ENCODE measurements at places on chromosomes 4 and X.

GRCh38 chr4:110712486-110712885 is 89.6 kb upstream of the PITX2 start:
- no peak for DNase-seq

DNA sequence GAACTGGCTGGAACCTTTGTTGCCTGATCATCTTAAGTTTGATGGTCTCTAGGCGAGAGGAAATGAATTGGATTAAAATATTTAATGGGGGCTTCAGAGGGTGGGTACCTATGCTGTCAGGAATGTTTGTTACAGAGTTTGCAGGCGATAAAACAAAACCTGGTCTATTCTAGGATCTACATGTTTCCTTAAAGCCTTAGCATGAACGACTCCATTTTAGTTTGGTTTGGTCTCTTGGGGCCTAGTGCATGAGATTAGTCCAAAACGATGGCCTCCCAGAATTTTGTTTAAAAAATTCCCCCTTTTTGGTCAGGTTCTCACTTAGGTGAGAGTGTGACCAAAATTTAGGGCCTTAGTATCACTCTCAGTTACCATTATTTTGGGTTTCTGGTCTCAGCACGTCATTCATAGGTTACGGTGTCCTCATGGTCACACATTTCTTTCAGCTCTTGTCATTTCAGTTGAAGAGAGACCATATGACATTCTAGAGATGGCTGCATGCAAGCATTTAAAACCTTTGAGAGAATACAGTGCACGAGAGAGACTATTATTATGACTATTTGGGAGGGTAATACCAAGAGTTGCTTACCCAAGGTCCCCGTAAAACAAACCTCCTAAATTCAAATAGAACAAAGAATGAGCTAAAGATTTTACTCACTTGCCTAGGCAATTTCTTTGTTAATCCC is 13.8 kb downstream of the MOB1B start:
- no peak for DNase-seq

GRCh38 chr4:163191999-163192398 is 25.3 kb upstream of the NAF1 start:
- no peak for DNase-seq

- DNase-seq, result no peak
Measured at GRCh38 chr4:11428231-11428898, at the start of gene HS3ST1. Gene HS3ST1, minus strand, starts transcription at chr4:11428894. Its CDS starts 28,889 bp downstream, at chr4:11400005.

GRCh38 chrX:925094-925493 is 287.4 kb downstream of the CRLF2 start:
- DNase-seq, result no peak

- no peak for DNase-seq
Measured at GRCh38 chr4:40337051-40337450, 1.9 kb downstream of the CHRNA9 start.

- no peak for DNase-seq
Measured at GRCh38 chr4:41657561-41657960, 91.0 kb downstream of the PHOX2B start.

DNA sequence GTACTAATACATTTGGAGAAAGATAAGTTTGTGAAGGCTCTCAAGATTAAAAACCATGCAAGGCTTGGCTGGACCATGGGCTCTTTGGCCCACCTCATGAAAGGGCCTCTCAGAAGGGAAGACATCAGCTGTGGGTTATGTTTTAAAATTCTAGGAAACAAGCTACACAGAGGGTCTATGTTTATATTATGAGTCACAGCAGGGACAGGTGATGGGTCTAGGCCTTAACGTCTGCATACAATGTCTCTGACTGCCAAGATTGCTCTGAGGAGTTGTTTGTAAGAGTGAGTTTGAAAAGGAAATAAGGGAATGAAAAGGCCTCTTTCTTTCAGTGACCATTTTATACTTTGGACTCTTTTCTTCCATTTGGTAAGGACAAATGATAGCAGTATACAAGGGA is 77.0 kb upstream of the ARMCX2 start:
- no peak for DNase-seq

- DNase-seq, result no peak
Measured at GRCh38 chr4:139153411-139154133, 23.4 kb downstream of the ELF2 start.

- no peak for DNase-seq
Measured at GRCh38 chr4:143082701-143083100, 102.0 kb upstream of the USP38 start.

GRCh38 chr4:129239088-129239487 is 143.1 kb downstream of the C4orf33 start:
- DNase-seq, result no peak

GRCh38 chr4:24417206-24417605 is 167.1 kb downstream of the DHX15 start:
- DNase-seq, result no peak

GRCh38 chr4:36241771-36242170 is 2.5 kb downstream of the ARAP2 start:
- DNase-seq, result no peak

DNA sequence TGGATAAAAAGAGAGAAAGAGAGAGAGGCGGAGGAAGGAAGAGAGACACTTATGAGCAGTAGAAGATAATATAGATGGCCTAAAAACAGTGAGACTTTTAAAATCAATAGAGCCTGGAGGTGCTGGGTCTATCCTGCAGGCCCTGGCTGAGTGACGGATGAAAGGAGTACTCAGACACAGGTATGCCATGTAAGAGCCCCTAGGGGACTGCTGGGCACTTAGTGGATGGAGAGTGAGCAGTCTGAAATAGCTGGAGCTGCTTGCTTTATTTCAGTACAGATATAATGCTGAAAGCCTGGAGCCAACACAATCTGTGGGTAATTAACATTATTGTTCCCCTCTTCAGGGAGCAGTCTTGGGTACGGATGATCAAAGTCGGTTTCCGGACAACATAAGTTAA is 578.6 kb downstream of the SPOCK3 start:
- no peak for DNase-seq

- DNase-seq, result no peak
Measured at GRCh38 chrX:148609515-148610327, 109.3 kb downstream of the AFF2 start.

- DNase-seq, result no peak
Measured at GRCh38 chrX:119604766-119605463, 1.3 kb downstream of the NKRF start.

- DNase-seq, result no peak
Measured at GRCh38 chr4:78953769-78954666, 14.8 kb upstream of the PAQR3 start.

- no peak for DNase-seq
Measured at GRCh38 chrX:112822892-112823291, 17.7 kb downstream of the AMOT start.

GRCh38 chr4:53963336-53963735 is 101.1 kb downstream of the CHIC2 start:
- no peak for DNase-seq

DNA sequence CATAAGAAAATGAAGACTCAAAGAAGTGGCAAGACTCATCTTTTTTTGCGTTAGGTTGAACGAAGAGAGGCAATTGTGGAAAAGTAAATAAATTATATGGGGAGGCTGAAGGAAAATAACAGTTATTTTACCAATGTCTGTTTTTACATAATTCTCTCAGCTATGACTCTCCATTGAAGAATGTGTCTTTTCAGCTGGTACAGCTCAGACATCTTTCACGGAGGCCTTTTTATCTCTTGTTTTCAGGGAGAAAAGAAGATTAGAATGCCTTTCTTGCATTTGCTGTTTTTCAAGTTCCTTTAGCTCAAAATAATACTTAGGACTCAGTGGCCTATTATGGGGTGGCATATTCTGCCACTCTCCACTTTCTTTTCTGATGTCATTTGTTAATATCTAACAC is 153.0 kb downstream of the ADAM29 start:
- no peak for DNase-seq

GRCh38 chr4:90922174-90922573 is 795.0 kb downstream of the CCSER1 start:
- DNase-seq, result no peak

DNA sequence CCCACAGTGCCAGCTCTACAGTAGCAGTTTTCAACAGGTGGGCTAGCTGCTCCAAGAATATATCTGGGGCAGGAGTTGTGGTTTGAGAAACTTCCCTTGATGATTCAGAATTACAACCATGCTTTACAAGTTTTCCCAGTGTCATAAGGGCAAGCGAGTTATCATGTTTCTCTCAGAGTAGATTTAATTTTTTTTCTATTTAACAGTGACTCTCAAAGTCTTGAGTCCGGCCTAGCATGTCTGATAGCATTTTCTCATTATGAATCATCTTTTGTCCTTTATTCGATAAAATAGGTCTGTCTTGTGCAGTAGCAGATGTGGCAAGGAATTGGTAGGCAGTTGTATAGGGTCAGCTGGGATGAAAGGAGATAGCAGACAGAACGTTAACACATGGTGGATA is 62.2 kb upstream of the SPANXD start:
- DNase-seq, result no peak

GRCh38 chr4:113593400-113594230 is 167.9 kb downstream of the CAMK2D start:
- DNase-seq, result no peak

GRCh38 chr4:36420111-36420679 is 138.8 kb downstream of the DTHD1 start:
- DNase-seq, result no peak

DNA sequence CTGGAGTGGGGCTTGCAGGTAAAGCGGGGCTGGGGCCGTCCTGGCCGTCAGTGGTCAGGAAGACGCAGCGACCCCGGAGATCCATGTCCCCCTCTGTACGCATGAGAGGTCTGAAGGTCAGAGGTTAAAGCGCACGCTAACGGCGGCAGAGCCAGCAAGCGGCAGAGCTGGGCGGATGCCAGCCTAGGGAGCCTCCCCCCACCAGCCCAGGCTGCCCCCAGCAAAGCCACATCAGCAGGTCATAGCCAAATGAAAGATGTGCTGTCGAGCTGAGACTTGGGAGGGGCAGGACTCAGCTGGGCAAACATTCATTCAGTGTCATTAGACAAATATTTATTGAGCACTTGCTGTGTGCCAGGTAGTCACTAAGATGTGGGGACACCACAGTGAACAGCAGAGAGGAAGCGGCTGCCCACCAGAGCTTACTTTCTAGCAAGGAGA is 593 bp upstream of the JAKMIP1 start:
- no peak for DNase-seq

DNA sequence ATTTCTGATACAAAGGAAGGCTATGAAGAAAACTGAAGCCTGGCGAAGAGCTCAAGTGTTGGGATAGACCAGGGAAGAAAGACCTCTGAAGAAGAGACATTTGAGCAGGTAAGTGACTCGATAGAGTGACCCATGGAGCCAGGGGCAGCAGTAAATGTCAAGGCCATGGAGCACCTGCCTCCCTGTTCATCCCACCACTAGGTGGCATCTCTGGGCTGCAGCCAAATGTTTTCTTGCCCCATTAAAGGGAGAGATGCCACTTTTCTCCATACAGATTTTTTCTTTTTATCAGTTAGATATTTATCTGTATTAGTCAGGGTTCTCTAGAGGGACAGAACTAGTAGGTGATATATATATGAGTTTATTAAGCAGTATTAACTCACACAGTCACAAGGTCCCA is 4.9 kb upstream of the ZNF81 start:
- no peak for DNase-seq

GRCh38 chr4:177393236-177393635 is 49.0 kb downstream of the AGA start:
- DNase-seq, result no peak

- DNase-seq, result no peak
Measured at GRCh38 chr4:113637363-113637762, 124.2 kb downstream of the CAMK2D start.

GRCh38 chrX:19986531-19986930 is 4.3 kb downstream of the BCLAF3 start:
- DNase-seq, result no peak

GRCh38 chrX:151151665-151152267 is 24.6 kb upstream of the GPR50 start:
- no peak for DNase-seq

- DNase-seq, result no peak
Measured at GRCh38 chrX:9285342-9285771, 179.5 kb upstream of the TBL1X start.

GRCh38 chr4:25308306-25308705 is 4.3 kb upstream of the ZCCHC4 start:
- no peak for DNase-seq

- no peak for DNase-seq
Measured at GRCh38 chr4:18390655-18391353, 369.2 kb upstream of the LCORL start.

- no peak for DNase-seq
Measured at GRCh38 chrX:19172741-19173140, 50.5 kb upstream of the ADGRG2 start.

DNA sequence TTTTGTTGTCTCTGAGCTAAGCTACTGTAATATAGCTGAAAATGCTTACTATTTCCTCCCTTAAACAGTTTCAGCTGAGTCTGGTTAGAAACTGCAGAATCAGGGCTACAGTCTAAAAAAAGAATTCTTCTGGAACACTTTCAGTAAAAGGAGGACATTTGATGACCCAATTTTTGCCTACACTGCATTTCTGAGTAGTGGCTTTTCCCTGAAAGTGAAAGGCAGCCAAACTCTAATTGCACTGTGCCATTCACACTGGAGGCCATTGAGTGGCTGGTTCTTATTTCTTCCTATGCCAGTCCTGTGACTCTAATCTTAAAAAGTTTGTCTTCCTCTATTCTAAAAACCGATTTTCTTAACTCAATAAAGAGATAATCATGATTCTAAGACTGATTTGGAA is 526.0 kb downstream of the CFAP47 start:
- DNase-seq, result no peak

GRCh38 chr4:175716961-175717360 is 95.1 kb downstream of the GPM6A start:
- no peak for DNase-seq

GRCh38 chr4:145937971-145938611 is 532 bp downstream of the ZNF827 start:
- DNase-seq, result peak; percentile 6

- no peak for DNase-seq
Measured at GRCh38 chr4:111678479-111678878, 466.8 kb upstream of the FAM241A start.

- no peak for DNase-seq
Measured at GRCh38 chr4:85733798-85734197, 258.8 kb downstream of the ARHGAP24 start.

DNA sequence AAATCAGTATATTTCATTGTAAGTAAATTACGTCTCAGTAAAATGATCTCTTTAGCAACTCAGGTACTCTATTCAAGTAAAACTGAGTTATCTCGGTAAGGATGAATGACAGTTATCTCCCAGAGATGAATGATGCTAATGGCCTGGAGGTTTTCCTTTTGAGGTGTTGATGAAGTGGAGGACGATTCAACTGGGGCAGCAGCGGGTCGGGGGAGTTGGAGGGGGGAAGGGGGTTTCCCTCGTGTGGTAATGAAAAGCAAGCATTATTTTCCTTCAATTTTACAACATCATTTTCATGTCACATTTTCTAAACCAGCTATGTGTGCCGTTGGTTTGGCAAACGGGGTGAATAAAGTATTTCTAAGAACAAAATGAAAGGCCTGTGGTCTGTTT is 92.4 kb upstream of the ATXN3L start:
- DNase-seq, result no peak

DNA sequence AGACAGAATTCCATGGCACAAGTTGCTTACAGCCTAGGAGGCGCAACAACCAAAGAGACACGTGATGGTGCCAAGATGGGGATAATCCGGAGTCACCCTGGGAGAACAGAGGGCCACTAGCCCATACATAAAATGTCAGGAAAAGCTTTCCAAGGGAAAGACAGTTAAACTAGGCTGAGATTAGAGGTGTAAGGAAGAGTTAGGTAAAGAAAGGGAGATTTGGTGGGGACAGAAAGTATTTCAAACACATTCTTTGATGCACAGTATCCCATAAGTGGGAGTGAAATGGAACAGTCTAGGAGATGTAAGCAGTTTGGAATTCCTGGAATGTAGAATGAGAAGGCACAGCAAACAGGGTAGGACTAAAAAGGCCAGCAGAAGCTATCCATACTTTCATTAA is 860.9 kb upstream of the LCORL start:
- no peak for DNase-seq

- DNase-seq, result no peak
Measured at GRCh38 chr4:63361628-63362027, 1047.6 kb downstream of the TECRL start.
